ENCODE measurements at places on chromosomes 6 and 20.

DNA sequence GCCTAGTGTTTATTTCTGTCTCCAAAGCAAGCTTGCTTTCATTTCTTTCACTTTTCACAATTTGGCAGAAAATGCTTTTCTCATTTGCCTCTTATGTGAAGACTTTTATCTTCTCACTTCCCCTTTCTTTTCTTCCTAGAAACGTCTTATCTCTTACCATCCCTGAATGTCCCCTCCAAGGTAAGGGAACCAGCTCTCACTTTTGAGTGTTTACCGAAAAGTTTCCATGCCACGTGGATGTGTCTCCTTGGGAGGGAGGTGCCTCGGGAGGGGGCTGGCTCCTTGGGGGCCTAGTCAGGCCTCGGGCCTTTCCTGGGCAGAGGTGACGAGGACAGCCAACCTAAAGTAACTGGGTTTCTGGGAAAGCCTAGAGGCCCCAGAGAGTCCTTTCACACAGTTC lies 127.4 kb downstream of the CD24 start:
- no peak for DNase-seq

DNA sequence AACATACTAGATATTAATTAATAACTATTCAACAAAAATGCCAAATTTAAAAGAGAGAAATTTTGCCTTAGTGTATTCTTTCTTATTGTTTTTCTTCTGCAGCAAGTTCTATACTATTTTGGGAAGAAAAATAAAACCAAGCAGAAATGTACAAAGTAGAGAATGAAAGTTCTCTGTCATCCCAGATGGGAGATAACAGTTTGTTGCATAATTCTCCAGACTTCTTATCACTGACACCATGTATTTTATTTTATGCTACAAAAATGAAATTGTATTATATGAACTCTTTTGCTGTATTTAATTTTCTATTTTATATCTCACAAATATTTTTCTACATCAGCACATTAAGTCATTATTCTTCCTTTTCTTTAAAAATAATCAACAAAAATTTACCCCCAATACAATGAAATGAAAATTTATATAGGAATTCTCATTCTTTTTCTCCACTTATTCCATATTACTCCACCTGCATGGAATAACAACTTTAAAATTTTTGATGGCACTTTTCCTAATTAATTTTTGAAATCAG lies 18.2 kb downstream of the TMEM244 start:
- DNase-seq: no peak

DNA sequence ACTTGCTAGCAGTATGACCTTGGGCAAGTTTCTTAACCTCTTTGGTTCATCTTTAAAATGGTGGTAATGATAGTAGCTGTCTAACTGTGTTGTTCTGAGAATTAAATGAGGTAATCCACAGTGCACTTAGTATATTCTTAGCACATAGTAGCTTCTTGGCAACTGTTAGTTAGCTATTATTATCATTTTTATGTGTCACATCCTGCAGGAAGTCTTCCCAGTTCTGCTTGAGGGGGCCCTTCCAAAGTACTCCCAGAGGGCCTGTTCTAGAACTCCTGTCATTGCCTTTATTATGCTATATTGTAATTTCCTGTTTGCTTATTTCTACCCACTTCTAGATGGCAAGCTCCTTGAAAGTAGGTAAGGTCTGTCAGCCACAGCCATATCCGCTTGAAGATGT lies 30.6 kb downstream of the ANKS1A start:
- DNase-seq: no peak

GRCh38 chr6:40556881-40557280 lies 30.3 kb downstream of the LRFN2 start:
- no peak for DNase-seq

GRCh38 chr6:11925805-11926204 lies 86.3 kb upstream of the HIVEP1 start:
- no peak for DNase-seq

- DNase-seq: no peak
Observed at GRCh38 chr6:162153120-162153519, 574.4 kb downstream of the PRKN start.

DNA sequence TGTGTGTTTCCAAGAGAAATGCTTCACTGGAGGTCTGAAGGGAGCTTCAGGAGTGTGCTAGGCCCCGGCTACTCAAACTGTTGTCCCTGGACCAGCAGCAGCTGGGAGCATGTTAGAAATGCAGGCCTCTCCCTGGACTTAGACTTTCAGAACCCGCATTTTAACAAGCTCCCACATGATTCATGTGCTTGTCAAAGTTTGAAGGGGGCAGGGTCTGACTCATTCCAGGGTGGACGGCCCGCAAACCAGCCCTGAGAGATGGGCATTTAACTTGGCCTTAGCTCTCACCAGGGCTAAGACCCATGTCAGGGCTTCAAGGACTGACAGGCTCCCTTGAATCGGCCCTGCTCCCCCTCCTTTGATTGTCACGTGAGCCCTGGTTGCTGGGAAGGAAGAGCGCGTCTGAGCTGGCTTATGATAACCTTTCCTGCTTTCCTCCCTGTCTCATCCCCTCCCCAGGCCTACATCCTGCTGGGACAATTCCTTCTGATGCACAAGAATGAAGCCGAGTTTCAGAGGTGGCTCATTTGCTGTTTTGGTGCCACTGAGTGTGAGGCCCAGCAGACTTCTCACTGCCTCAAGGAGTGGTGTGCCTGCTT lies 35.5 kb downstream of the BANF2 start:
- DNase-seq: no peak

- DNase-seq: no peak
Observed at GRCh38 chr20:4150070-4150441, 134.7 kb upstream of the RNF24 start.

GRCh38 chr6:102961902-102962301 lies 1568.4 kb downstream of the GRIK2 start:
- DNase-seq: no peak

GRCh38 chr20:44395461-44396340 lies 40.2 kb downstream of the HNF4A start:
- DNase-seq: no peak

GRCh38 chr20:48841875-48842529 lies 14.2 kb upstream of the PREX1 start:
- DNase-seq: no peak

DNA sequence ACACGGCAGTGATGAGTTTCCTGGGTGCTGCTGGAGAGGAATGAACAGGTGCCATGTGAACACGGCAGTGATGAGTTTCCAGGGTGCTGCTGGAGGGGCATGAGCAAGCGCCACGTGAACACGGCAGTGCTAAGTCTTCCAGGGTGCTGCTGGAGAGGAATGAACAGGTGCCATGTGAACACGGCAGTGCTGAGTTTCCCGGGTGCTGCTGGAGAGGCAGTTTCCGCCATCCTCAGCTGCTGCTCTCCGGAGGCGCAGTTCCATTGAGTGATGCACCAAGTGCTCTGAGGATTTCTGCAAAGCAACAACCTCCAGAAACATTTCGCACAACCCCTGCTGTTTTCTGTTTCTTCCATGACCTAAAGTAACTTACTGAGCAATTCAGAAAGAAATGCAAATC lies 155.4 kb downstream of the SMOC2 start:
- DNase-seq: no peak

DNA sequence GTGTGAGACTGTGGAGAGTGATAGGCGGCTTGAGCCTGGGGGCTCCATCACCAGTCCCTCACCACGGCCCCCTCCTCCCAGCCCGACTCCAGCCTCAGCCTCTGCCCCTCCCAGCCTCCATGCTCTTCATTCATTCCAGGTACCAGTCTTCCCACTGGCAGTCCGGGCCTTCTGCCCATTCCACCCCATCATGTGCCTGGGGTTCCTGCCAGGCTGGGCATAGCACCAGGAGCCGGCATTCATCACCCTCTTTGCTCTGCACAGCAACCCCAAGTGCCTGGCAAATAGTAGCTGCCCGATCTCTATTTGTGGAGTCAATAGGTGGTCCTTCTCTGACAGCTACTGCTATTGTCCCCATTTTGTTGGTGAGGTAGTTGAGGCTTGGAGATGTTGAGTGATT lies 39.6 kb upstream of the GTSF1L start:
- no peak for DNase-seq

- DNase-seq: peak; percentile 28
Observed at GRCh38 chr6:149895833-149896271, 2.1 kb downstream of the RAET1E start.

DNA sequence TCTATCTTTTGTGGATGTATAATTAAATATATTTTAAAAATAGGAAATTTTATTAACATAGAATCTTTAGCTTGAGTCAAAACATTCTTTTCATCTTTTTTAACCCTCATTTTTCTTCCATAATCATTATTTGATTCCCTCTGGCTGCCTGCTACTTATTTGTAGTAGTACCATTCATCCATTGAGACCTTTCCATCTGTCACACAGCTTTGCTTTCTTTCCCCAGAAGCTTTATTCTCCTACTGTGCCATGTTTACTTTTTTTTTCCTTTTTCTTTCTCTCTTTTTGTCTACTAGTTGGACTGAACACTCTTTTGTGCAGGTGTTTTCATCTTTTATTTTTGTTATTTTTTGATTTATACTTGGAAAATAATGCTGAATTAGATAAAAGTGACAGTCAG lies 522.6 kb upstream of the MMS22L start:
- no peak for DNase-seq

DNA sequence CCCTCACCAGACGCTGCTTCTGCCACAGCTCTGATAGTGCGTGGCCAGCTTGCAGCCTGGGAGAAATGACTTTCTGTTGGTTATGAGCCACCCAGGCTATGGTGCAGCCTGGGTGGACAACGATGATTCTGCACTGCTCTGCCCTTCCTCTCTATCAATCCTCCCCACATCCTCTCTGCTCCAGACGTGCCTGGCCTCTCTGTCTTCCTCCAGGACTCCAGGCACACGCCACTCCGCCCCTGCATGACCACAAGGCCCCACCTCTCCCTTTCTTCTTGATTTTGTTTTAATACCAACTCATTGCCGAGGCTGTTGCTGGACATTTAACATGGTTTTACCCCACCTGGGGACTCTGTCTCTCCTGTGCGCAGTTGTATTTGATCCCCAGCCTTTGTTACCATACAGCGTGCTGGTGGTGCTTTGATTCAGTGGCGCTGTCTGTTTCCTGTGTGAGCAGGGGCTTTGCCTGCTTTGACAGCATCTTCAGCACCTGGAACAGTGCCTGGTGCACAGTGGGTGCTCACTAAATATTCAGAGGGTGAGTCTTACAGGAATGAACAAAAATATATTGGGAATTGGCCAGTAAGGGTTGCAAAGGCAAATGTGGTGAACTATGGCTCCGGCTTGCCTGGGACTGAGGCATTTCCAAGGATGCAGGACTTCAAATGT lies 280.9 kb downstream of the CDH26 start:
- no peak for DNase-seq

DNA sequence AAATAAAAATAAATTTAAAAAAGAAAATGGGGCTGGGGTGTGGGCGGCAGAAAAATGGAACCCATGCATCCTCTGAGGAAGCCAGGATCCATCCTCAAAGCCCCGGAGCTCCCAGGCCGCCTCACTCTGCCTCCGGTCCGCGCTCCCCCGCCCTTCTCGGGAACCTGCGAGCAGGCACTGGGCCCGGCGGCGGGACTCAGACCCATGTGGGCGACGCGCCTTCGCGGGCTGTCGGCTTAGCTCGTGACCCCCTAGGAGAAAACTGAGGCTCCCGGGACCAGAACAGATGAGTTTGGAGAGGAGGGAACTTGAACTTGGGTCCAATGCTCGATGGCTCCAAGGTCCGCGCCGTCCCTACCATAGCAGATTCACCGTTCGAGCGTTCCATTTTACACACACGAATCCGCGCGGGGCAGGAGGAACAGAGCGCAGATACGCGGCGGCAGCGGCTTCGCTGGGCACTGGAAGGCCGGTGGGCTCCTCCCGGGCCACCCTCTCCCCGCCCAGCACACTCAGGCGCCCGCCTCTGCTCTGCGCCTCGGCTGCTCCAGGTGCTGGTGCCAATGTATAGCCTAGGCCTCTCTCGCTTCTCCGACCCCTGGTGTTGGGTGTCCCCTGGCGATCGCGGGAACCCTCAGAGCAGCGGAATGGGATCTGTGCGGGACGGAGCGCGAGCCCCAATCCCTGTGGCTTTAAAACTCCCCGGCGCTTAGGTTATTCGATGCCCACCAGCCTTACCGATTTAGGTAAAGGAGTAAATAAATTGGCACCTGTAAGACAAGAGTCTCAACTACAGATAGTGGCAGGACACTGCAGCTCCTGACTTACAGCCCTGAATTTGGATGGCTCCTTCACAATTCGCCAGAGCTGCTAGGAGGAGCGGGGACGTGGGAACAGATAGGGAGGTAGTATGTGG lies 39.2 kb downstream of the DPPA5 start:
- no peak for DNase-seq

DNA sequence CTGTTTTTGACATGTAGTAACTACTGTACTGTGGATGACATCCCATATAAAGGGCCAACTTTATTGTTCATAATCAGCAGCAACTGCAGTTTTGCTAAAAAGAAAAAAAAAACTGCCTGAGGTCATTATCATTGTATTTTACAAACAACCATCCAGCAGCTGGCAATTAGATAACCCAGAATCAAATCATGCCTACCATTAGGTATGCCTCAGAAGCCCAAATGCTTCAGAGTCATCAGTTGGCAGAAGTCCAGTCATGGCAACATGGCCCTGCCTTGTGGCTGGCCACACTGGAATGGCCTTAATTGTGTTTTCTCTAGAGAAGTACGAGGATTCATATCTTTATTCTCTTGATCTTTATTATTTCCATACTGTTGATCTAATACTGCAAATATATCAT lies 462.4 kb upstream of the NRSN1 start:
- no peak for DNase-seq

DNA sequence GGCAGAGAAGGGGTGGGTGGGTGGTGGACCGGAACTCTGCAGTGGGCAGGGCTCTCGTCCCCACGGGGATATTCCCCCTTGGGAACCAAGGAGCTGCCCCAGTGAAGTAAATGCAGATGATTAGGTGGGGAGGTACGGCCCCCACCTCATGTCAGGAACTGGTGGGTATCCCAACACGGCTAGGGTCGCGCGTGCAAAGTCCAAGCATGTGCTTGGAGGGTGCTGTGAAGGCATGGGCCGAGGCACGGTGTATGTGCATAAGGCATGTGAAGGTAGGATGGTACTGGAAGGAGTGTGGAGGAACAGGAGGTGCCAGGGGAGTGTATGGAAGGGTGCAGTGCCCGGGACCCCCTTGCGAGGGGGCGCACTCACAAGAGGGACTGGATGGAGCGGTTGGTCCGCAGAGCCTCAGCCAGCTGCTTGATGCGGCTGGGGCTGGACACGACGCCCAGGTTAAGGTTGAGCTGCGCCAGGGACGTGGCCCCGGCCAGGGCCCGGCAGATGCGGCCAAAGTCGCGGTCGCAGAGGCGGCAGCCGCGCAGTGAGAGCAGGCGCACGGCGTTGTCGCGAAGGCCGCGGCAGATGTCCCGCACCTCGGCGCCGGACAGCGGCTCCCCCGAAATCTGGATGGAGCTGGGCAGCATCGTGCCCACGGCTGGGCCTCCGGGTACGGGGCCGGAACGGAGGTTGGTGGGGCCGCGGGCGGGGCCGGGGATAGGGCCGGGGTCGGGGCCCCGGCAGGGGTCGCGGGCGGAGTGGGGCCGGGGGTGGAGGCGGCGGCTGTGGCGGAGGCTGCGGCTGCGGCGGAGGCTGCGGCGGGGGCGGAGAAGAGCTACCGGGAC lies 783 bp downstream of the LRRC73 start:
- no peak for DNase-seq

DNA sequence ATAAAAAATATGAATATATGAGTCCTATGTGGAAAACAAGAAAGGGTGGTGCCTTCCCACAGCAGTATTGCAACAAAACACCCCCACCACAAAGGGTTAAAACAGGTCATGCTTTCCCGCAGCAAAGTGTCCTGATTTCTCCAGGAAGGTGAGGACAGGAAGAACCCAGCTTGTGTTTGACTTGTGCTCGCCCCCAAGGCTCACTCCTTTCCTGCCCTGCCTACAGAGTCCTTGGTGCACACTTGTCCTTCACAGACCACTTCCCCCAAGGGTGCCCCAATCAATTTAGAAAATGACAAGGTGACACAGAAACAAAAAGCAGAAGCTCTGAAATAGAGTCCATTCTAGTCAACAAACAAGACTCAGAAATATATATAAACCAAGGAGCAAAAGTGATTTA lies 237.4 kb downstream of the PTPRK start:
- DNase-seq: no peak

All from T-helper 2 cell (primary cell).